T-helper 2 cell (primary cell): ENCODE measurements at places on chromosomes 16 and 17.

DNA sequence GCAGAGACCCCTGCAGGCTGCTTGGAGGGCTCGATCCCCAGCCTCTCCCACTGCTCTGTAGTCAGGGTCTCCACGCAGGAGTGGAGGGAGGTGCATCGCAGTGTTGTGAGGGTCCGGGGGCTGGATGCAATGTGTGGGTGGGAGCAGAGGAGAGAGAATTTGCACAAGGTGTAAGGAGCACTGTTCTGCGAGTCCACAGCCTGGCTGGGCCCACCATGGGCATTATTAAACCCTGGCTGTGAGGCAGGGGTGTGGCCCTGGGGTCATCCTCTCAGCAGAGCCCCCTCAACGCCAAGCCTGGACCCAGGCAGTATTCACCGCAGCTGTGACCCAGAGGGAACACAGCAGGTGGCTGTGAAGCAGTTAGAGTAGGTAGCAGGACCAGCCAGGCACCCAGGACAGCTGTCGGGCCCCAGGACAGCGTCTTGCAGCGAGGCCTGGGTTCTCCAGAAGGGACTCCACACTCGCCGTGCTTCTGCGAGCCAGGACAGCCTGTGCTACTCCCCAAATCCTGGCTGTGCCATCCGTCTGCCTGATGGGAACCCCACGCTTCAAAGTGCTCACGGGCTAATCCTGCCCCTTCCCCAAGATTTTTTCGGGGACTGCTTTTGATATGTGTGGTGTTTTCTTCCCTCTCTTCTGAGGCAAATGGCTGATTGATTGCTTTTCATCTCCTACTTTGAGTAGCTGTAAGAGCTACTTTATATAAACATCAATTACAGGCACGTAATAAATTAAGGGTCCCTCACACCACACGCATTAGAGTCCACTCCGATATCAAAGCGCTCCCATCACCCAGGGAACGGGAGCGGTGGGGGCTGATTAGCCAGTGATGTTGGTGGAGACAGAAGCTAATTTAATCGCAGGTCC lies 100.9 kb upstream of the GSE1 start:
- no peak for DNase-seq

DNA sequence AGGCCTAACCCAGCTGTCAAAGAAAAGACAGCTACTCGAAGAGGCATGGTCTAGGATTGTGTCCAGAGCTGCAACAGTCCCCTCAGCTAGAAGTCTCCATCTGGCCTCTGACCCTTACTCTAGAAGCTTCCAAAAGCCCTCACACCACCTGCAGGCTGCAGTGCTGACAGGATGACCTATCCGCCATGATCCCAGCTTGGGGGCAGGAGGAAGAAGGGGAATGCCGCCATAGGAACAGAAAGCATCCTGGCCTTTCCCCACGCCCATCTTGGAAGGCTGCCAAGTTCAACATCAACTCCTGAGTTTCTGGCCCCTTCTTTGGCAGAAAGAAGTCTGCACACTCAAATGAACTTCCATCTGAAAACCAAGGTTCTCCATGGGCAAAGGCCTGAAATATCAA lies 3.1 kb upstream of the KRT36 start:
- no peak for DNase-seq

- no peak for DNase-seq
Observed at GRCh38 chr17:45751466-45751865, 32.7 kb upstream of the CRHR1 start.

DNA sequence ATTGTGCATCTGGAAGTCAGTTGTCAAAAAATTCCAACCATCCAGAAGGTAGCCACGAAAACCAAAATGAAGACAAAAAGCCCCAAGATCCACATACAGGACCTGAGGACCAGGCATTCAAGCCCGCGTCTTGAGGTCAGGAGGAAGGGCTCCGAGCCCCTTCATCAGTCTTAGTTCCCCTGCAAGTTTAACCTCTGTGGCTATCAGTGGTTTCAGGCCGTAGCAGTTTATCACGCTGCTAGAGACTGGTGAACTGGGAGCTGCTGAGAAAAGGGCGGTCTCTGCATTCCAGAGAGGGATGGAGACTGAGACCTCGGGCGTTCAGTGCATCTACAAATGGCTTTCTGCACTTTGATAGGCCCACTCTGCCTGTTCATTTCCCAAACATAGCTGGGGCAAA lies 70.6 kb downstream of the IRF8 start:
- no peak for DNase-seq

GRCh38 chr17:62750631-62751051 lies 57.5 kb downstream of the MARCHF10 start:
- DNase-seq, result no peak

- peak; percentile 57 for DNase-seq
Observed at GRCh38 chr16:55711959-55712876, 56.4 kb downstream of the SLC6A2 start.

DNA sequence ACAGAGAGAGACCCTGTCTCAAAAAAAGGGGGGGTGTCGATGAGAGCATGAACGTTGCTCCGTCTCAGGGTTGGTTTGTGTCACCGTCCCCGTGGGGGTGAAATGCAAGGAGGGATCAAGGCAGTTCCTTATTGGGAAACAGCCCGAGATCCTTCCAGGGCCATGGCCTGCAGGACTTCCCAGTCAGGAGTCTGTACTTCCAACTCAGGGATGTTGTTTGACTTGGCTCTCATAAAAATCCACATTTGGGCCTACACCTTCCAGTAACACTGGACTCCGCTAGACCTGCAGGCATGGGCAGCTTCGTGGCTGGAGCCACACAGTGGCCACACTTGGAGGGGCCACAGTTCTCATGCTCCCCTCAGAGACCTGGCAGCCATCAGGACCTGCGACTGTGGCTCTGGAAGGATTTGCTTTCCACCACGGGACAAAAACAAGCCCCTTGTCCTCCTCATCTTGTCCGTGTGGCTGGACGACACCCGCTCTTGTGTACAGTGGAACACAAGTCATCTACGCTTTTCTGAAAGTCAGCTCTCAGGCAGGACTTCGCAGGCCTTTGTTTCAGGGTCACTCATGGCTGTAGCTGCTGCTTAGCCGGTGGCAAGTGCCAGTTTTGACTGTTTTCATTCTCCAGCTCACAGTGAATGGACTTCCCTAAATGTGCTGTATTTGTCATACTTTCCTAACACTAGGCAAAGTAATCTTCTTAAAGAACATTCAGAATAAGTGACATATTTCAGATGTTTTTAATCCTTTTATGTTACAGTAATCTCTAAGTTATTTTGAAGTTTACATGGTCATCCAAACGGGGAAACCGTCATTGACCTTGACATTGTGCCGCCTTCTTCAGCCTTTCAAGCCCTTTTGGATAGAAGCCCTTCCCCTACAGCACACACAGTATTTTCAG lies 24.2 kb upstream of the IL17C start:
- no peak for DNase-seq

DNA sequence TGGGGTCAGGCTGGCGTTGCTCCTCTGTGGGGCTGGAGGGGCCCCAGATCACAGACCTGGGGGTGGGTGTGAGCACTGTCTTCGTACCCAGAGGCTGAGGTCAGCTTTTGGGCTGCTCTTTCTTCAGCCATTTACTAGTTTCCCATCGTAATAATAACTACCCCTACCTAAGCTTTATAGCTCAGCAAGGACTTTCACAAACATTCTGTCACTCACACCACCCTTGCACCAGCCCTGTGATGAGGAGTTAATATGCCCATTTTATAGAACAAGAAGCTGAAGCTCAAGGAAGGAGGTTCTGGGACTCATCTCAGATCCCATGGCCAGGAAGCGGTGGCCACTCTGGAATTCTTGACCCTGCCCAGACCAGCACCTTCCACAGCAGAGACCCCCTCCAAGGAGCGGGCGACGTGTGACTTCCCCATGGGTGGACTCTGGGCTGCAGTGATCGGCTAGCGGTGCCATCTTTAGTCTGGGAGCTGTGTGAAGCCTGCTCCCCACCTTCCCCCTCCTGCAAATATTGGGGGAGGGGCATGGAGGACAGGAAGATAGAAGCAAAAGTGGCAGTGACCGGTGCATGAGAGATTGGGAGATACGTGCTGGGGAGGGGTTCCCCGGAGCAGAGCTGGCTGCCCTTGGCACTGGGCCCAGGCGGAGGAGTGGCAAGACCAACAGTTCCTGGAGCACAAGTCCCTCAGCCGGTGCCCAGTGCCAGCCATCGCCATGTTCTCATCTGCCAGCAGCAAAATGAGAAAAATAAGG lies 81.8 kb upstream of the TOB1 start:
- DNase-seq, result no peak

GRCh38 chr17:10061111-10061845 lies 137.1 kb downstream of the GAS7 start:
- no peak for DNase-seq
